ENCODE measurements at places on chromosomes 5 and 9.
A peak's percentile ranks its signal among the peaks of the same experiment; 100 is the strongest.

DNA sequence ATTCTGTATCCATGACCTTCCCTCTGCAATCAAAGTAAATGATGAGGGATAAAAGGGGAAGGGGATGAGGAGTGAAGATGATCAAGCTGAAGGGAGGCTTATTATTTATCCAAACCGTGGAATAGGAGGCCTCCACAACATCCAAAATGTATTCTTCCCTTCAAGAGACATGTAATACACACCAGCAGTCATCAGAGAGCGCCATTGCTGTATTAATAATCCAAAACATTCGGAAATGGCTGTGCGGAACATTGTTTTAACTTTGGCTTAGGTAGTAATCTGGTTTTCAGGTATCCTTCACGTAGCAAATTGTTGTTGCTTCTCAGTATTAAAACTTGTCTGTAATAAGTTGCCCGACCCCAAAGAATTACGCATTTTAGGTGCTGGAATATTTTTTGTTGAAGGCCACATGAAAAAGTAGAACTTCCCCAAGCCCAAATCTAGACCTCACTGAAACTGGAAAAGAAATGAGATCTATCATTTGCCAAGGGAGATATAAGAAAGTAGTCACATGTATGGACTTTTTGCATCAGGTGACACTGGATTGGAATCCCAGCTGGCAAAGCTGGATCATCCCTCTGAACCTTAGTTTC lies 2.6 kb upstream of the BOD1 start:
- DNase-seq, result peak; percentile 86

DNA sequence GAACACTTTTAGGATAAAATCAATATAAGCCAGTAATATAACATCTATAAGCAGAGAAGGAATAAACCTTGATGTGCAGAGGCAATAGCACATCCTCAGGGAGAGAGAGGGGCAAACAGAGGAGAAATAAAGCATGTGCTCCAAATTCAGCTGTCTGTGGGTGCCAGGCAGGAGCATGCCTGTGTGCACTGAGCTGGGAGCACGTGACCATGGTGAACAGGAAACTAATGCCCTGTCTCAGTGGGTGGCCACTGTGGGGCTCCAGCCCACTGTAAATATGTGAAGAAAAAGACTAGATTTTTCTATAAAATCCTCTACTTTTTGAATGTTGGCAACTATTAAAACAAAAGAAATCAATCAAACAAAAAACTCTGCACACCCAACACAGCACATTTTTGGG lies 55.3 kb downstream of the FYB1 start:
- DNase-seq, result no peak

- DNase-seq, result peak; percentile 57
Measured at GRCh38 chr9:133023117-133023890, 7.5 kb upstream of the GTF3C5 start.

- no peak for DNase-seq
Measured at GRCh38 chr5:160605266-160605665, 183.6 kb downstream of the PTTG1 start.

GRCh38 chr9:85723215-85723614 lies 18.5 kb downstream of the AGTPBP1 start:
- DNase-seq, result no peak

GRCh38 chr5:171629628-171630349 lies 155.8 kb upstream of the SMIM23 start:
- peak; percentile 62 for DNase-seq

GRCh38 chr9:9246726-9247125 lies 1366.1 kb downstream of the PTPRD start:
- DNase-seq, result no peak

DNA sequence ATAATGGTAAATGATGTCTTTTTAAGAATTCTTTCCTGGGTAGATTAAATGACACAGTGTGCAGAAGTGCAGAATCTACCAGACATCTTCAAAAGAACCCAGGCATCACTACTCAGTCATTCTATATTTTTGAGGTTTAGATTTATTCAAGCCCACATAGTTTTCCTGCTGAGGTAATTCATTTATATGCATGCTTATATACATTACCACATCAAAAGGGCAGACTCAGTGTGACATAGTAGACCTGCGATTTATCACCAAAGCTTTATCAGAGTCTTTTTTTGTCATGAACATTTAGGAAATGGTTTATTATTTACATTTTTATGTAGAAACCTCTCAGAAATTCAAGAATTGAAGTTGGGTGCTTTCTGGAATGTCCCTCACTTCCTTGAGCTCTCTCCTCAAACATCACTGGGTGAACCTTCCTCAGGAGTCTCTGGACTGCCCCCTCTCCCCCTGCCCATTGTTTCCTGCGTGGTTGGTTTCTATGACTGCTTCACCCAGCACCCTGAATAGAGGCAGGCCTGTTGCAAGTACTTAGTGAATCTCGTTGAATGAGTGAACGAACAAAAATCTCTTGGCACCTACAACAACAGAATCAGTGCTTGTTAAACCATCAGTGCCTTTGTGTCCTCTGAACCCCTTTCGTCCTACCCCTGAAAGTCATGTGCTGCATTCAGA lies 42.5 kb downstream of the ADAMTS16 start:
- no peak for DNase-seq

- DNase-seq, result no peak
Measured at GRCh38 chr5:31346896-31347551, 153.5 kb downstream of the CDH6 start.

DNA sequence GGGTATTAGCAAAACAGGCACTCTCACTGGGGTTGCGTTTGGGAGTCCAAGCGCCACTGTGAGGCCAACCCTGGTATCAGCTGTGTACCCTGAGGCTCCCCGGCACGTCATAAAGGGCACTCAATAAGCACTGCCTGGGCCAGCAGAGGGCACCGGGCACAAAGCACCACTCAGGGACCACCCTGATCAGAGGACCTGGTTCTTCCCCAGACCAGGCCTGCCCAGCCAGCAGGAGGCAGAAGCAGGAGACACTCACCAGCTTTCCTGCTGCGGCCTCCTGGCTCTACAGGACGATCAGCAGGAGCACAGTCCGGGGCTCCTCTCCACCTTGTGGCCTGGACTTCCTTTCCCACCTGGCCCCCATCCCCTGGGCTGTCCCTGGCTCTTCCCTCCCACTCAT lies 12.6 kb downstream of the MGAT1 start:
- no peak for DNase-seq

DNA sequence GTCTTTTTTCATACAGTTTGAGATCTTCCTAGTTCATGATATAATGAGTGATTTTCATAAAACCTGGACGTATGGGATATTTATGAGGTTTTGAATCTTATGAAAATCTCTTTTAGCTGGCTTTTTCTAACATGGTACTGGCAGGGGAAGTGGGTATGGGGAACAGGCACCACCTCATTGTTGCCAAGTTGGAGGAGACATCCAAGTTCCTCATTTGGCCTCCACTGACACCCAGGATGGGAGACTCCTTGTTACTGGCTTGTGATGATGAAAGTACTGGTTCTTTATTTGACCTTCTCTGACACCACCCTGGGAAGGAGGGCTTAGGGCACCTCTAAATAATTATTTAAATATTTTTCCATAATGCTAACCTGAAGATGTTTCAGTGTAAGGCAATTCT lies 4.0 kb upstream of the TNPO1 start:
- peak; percentile 66 for DNase-seq

DNA sequence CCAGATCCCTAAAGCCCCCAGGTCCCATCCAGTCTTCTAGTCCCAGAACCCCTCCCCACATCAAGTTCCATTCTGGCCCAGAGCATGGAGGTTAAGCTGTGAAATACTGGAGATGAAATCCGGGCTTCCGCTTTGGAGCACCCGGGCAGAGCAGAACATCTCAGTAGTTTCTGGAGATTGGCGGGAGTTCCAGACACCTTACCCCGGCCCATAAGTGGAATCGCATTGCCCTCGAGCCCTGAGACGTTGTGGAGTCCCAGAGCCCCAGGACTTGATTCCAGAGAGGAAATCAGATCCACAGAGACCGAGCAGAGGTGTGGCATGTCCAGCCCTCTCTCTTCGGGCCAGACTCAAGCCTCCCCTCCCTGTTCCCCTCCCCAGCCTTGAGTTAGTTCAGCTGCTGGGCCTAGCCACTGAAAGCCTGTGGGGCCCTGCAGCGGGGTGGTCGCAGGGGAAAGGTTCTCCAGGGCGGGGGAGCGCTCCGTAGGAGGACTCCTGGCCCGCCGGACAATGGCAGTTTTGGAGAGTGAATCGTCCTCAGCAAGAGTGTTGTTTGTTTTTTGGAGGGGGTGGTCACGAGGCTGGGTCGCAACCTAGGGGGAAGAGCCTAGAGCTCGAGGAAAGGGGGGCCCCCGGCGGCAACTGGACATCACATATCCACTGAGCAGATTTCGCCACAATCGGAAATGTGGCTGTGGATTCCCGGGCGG lies 1.0 kb upstream of the PAX5 start:
- DNase-seq, result peak; percentile 5

- no peak for DNase-seq
Measured at GRCh38 chr9:133811471-133811870, 73.3 kb upstream of the SARDH start.

GRCh38 chr9:91346644-91347043 lies 15.1 kb downstream of the AUH start:
- peak; percentile 48 for DNase-seq

DNA sequence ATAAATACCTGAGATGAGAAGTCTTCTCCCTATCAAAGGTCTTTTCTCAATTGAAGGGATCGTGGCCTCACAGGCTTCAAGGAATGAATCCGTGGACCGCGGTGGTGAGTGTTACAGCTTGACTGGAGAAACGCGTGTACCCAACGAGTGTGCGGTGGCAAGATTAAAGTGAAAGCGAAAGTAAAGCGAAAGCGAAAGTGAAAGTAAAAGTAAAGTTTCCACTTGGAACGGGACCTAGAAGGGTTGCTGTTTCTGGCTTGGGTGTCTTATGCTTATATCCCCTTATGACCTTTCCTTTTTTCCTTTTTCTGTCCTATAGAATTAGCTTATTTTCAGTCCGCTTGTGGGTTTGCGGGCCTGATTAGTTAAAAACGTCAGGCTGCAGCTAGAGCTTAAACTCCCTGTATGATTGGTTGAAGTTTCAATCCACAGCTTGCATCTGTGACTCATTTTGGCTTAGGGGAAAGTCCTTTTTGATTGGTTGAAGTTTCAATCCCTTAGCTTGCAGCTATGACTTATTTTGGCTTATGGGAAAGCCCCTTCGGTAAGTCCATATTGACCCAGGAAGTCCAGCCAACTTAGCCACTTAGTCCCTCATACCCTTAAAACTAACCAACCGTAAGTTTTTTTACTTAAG lies 924.3 kb upstream of the CDH10 start:
- DNase-seq, result no peak

DNA sequence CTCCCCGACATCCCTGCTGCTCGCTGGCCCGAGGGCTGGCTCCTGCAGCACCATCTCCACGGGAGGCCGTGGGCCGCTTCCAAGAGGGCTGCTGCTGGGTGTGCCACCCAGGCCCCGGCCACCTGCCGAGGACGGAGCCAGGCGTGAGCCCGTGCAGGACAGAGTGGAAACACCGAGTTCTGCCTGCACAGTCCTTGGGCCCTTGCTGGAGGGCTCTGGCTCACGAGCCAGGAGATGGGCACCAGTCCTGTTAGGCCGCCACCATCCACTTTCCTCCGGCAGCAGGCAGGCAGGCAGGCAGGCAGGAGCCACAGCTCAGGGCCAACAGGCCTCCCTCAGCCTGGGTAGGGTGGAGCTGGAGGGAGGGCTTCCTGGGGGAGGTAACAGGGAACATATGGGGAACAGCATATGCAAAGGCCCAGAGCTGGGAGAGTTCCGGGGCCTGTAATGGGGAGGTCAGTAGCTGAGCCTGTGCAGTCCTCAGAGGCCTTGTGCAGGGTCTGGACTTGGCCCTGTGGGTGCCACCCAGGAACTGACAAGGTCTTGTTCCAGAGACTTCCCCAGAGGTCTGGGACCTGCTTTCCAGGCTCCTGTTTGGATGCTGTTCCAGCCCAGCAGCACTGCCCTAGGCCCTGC lies 31.9 kb downstream of the RXRA start:
- no peak for DNase-seq

- peak; percentile 62 for DNase-seq
Measured at GRCh38 chr5:78896132-78896531, 89.0 kb downstream of the ARSB start.

DNA sequence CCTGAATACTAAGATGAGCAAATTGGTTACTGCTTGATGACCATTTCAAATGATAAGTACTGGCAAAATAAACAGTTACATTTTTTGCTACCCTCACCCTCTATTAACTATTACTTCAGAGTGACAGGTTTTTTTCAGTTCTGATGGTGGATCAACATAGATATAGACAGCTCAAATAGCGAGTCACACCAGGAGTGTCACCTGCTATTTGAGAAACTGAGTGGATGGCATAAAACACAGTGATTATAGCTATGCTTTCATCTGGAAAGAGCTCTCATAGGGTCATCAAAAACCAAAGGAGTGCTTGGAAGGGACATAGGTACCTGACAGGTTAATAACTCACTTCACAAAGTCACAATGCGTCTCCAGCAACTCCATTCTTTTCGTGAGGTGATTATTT lies 244.5 kb upstream of the C9orf72 start:
- DNase-seq, result no peak

- peak; percentile 56 for DNase-seq
Measured at GRCh38 chr9:89919171-89919681, 314.4 kb downstream of the GADD45G start.

DNA sequence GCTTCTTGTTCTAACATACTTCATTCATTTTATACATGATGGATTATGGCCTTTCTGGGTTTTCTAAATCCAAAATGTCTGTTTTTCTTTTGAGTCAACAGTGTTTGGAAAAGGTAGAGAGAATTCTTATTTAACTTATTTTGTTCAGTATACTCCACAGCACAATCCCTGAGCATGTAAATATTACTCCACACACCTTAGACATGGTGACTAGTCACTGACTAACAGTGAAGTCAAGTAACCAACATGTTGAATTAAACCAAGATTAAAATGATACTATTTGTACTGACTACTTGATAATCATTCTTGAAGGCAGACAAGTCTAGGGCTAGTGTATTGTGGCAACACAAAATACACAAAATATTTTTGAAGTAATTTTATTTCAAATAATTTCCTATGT lies 55.0 kb downstream of the HAPLN1 start:
- DNase-seq, result no peak

DNA sequence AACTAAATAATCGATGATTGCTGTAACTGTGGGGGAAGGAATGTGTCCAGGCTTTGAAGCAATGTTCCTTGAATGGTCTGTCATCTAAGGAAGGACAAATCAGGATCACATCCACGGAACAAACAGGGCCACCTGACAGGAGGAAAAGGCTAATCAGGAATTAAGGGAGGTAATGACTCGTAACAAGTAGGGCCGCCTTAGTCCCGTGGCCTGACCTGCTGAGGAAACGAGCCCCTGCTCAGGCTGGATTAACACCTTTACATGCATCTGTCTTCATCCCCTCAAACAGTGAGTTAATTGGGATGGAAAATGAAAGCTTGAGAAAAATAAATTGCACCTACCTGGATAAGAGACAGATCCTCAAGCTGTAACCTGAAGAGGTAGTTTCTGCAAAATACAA lies 227.8 kb downstream of the SEMA5A start:
- no peak for DNase-seq

- no peak for DNase-seq
Measured at GRCh38 chr5:74272831-74273451, 367.6 kb downstream of the ENC1 start.

GRCh38 chr9:3332802-3333201 lies 193.0 kb downstream of the RFX3 start:
- DNase-seq, result no peak

- peak; percentile 81 for DNase-seq
Measured at GRCh38 chr5:158382473-158382872, 523.5 kb upstream of the CLINT1 start.

GRCh38 chr5:109656829-109657228 lies 32.9 kb upstream of the MAN2A1 start:
- peak; percentile 85 for DNase-seq

Measured in inflammatory macrophage treated with lipopolysaccharide for 1 hour (primary cell).